ENCODE measurements at places on chromosomes 5 and 9.

- ATAC-seq, result no peak
These were observed 29.7 kb downstream of the PRRT1B start for GRCh38 chr9:131574730-131575640.

- ATAC-seq, result no peak
These were observed 166.9 kb upstream of the KLF9 start for GRCh38 chr9:70581214-70581954.

DNA sequence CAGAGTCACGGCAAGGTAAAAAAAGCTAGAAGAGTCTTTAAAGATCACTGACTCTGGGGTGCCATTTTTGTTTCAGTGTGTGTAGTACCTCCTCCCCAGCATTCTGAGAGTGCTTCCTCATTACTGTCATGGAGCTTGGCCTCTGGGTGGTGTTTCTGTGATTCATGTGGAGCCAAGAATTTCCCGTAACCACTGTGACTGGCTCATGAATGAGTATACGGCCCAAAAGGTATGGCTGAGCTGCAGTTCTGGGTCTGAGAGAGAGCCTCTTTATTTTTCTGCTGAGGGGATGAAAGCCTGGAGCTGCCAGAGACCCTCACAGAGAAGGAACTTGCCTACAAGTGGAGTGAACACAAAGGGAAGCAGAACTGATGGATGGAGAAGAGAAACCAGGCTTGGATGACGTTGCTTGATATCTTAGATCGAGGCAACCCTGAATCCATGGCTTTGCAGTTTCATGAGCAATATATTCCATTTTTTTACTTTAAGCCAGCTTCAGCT, 85.6 kb downstream of the PTTG1 start:
- peak; percentile 90 for ATAC-seq

DNA sequence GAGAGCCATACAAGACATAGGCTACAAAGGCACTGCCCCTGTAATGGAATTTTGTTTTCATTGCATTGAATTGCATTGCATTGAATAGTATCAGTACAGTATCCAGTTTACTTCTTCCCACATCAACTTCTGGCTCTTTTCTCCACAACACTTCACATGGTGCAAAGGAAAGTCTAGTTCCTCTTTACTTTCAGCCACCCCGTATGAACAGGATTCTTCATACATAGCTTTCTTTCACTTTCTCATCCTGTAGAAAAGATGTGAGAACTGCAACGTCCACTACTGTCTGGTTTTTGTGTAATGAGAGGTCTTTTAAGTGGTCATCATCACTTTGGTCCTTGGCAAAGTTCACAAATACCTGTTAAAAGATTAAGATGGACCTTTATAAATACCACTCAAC, 20.2 kb downstream of the NIPSNAP3B start:
- no peak for ATAC-seq

- ATAC-seq, result no peak
These were observed 780.7 kb downstream of the NR2F1-AS1 start for GRCh38 chr5:92800365-92800764.

GRCh38 chr9:136552117-136552703, 6.4 kb upstream of the NOTCH1 start:
- peak; percentile 62 for ATAC-seq

DNA sequence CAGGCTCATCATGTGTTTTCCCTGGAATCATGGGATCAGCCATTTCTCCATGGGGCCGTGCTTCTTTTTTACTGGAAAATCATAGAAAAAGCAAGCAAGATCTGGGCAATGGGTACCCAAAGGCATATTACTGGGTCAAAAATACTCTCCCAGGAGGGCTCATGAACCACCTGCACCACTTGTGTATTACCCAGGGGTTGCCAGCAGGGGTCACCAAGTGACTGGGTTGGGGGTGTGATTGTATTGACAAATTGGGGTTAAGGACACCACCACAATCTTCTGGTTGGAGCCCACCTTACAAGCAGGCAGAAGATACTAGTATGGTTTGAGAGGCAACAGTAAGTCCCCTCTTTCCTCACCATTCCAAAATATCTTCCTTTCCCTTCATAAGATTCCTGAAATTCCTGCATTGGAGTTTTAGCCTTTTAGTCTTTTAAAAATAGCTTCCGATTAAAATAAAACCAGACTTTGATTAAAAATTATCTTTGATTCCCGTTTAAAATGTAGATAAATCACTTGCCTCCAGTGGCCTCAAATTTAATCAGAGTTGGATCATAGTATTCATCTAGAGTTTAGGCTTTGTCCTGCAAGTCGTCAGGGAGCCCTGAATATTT, 603.3 kb downstream of the KIF4B start:
- no peak for ATAC-seq

GRCh38 chr5:124675931-124676846, 70.2 kb downstream of the ZNF608 start:
- no peak for ATAC-seq

DNA sequence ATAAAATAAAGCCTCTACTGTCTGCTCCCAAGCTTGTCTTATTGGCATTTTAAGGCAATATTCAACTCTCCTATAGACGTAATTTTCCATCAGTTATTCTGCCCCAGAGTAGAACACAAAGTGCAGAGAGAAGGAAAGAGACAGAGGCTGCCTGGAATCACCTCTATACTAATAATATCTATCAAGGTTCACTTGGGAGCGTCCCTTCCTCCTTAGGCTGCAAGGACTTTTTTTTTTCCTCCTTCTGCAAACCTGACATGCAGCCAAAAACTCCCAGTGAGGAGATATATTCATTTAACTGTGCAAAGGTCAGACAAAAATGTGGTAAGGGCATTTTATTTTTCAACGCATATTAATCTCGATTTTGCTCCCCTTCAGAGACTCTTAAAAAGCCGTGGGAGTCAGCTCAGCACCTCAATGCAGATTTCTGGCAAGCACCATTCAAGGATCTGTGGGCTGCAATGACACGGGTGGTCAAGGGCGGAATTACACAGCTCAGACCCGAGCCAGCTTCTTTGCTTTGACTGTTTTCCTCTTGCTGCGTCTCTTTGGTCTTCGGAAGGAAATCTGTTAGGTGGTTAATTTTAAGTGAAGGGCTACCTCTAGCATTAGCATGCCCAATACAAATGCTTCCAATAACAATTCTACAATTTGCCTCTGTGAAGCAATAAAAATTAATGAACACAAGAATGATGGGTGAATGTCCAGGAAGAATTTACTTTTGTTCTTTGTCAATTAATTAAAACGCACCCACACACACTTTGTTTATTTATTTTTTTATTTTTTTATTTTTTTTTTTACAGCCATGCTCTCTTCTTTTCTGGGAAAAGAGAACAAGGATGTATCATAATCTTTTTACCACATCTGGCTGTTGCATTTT, 587.7 kb upstream of the GRAMD2B start:
- ATAC-seq, result no peak

DNA sequence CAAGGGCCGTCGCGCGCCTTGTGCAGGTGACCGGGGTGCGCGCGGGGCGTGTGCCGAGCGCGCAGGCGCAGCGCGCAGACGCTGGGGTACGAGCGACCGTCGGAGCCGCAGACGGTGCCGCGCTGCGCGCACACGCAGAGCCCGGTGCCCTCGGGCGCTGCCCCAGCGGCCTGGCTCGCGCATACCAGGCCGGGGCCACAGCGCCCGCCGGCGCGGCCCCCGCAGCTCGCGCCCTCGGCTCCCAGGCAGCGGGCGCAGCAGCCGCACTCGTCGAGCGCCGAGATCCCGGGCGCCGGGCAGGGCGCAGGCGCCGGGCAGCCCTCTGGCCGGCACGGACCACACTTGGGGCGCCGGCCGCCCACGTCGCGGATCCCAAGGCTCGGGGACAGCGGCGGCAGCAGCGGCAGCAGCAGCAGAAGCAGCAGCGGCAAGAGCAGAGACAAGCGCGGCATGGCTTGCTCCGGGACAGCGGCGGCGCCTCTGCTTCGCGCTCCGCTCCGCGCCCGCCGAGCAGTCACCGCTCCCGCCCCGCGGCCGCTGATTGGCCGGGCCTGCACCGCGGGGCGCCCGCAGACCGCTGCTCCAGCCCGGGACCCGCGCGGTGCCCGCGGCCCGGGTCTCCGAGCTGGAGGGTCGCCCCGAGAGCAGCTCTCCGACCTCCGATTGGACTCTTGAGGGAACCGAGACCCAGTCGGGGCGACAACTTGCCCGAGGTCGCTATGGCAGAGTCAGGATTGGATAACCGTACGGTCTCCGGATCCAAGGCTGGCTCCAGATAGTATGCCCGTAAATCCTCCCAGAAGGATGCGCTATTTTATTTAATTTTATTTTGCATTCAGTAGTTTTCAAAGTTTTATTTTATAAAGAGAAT, at the start of gene IGFBPL1:
Gene IGFBPL1 (minus strand): TSS at position 482 of the 871 bp plus-strand sequence. CDS start 30 bp downstream, at position 452.
- ATAC-seq, result peak; percentile 38

- ATAC-seq, result no peak
These were observed 125.1 kb upstream of the KLF9 start for GRCh38 chr9:70539526-70539925.

- peak; percentile 29 for ATAC-seq
These were observed at the start of gene C1QTNF2 for GRCh38 chr5:160369990-160370712. Gene C1QTNF2 (minus strand): TSS chr5:160370626. CDS start chr5:160355011, 15,615 bp downstream.

DNA sequence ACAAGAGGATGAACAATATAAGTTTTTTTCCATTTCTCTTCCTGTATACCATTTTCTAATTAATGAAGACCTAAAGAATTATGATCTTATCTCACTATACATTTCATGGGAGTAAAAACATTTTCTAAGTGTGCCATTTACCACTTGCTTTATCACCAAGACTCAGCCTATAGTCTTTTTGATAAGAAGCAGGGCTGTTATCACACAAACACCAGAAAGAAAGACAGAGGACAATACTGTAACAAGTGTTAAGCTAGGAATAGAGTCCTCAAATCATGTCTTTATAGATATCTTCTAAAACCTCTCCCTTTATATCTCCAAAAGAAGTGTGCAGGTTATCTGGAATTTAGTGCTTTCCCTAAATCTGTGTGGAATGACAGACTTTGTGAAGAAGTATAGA, 119.7 kb downstream of the FAM174A start:
- ATAC-seq, result no peak

DNA sequence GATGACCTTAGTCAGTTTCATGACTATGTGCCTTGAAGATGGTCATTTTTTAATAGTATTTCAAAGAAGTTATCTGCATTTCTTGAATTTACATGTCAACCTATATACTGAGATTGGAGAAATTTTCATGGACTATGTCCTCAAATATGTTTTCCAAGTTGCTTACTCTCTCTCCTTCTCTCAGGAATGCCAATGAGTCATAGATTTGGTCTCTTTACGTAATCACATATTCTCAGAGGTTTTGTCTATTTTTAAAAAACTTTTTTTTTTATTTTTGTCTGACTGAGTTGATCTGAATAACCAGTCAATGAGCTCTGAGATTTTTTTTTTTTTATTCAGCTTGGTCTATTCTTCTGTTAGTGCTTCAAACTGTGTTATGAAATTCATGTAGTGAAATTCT, 374.7 kb upstream of the GRIN3A start:
- ATAC-seq, result no peak

- ATAC-seq, result no peak
These were observed 83.9 kb upstream of the CYLC2 start for GRCh38 chr9:102911185-102911584.

- no peak for ATAC-seq
These were observed 599 bp downstream of the LYRM7 start for GRCh38 chr5:131171276-131171810.

- ATAC-seq, result peak; percentile 59
These were observed 21.5 kb upstream of the SUSD3 start for GRCh38 chr9:93036887-93037475.

GRCh38 chr9:125743682-125744428, 3.3 kb upstream of the PBX3 start:
- no peak for ATAC-seq

DNA sequence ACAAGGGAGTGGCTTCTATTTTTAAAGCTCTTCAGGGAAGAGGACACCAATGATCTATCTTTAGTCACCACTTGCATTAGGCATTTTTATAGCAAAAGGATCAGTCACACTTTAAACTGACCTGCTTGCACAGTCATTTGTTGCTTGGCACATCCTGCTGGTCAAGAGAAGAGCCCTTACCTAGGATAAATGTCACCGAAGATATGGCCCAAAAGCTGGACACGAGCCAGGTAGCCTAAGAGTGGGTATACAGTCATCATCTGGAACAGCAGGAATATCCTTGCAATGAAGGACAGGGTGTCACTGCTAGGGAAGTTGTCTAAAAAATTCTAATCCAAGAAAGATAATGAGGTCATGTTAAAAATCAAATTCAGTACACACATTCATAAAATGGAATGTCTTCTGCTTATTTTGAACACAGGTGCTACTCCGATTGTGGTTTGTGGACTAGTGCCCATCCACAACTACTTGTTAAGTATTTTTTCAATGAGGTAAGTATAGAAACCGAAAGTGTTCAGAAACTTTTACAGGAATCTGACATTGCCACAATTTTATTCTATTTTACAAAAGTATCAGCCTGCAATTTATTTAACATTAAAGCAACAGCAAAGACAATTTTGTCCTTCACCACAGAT, 78.4 kb downstream of the SLC38A9 start:
- ATAC-seq, result no peak

DNA sequence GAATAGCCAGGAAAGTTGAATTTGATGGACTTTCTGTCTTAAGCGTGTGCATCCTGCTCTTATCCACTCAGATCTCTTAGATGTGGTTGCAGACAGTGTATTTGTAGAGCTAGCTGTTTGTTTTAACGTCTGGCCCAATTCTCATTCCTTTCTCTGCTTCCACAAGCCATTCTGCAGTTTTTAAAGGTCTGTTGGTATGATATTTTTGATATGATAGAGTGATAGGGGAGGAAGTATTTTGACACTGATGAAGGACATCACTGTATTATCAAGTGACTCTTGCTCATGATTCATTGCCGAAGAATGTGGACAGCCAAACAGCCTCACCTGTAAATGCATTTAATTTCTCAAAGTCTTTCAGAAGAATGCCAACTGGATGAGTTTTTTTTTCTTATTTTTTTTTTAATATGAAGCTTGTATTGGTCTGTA, 4.5 kb downstream of the TJP2 start:
- no peak for ATAC-seq

GRCh38 chr9:89606049-89606623, 1.3 kb downstream of the GADD45G start:
- ATAC-seq, result peak; percentile 25

DNA sequence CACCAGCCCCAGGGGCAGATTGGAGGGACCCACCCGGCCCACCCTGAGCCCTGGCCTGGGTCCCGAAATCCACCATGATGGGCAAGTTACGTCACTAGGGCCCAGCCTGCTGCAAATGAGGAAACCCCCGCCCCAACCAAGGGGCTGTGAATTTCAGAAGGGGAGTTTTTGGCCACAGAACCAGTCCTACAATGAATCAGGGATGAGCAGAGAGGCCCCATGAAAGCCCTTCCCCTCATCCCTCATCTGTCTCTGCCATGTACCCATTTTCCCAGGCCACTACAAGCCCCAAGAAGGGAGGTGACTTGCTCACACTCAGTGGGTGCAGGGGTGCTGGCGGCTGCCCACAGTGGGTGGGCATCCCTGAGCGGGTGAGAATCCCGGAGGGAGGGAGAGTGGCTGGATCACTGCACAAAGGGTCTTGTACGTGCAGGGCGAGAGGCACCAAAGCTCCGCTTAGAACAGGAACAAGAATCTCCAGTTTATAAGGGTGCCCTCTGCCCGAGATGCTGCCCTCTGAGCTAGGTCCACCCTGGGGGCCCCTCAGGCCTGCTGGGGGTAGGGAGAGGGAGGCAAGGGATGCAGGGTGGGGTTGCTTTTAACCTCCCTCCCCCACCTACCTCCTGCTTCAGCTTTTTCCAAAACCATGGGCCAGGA, 10.4 kb upstream of the TCF7 start:
- peak; percentile 32 for ATAC-seq

- ATAC-seq, result no peak
These were observed 656.2 kb upstream of the PTPRD start for GRCh38 chr9:11269036-11269435.
